ENCODE measurements at places on chromosomes 5 and 9. TPM values are rescaled to one million over a fixed set of nuclear protein-coding genes. Genes with fewer than 3 reads are reported as not detected.

DNA sequence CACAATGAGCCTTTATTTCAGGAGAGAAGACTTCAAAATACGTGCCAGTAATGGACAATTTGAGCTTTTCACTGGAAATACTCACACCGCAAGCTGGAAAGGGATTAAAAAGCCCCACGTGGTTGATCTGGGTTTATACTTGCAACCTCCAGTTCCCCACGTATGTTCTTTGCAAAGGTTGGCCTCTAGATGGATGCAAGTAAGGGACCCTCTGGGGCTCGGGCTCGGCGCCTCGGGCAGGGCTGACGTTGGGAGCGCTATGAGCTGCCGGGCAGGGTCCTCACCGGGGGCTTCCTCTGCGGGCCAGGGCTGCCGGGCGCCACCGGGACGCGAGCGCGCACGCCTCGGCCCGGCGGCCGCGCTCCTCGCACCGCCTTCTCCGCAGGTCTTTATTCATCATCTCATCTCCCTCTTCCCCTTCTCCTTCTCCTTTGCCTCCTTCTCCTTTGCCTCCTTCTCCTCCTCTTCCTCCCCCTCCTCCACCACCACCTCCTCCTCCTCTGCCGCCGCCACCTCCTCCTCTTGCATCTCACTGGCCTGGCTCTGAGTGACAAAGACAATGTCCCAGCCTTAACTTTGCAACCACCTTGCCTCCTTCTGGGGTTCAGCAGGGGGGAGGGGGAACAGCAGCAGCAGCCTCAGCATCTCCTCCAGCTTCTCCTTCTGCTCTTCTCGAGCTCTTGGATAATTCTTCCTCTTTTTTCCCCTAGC is 701 bp upstream of the ZNF462 start:
- peak; percentile 36 for DNase-seq

GRCh38 chr9:81575956-81576355 is 113.4 kb downstream of the TLE1 start:
- no peak for DNase-seq

- no peak for DNase-seq
Measured at GRCh38 chr9:125521462-125522327, 185.3 kb downstream of the MAPKAP1 start.

- DNase-seq = no peak
Measured at GRCh38 chr5:163867324-163867723, 361.9 kb downstream of the MAT2B start.

The TNFAIP8 gene
- 11.4 TPM for total RNA-seq

The AFAP1L1 gene
- 44.6 TPM for total RNA-seq

The SLC6A18 gene
- not detected for total RNA-seq

The NPR2 gene
- 24.8 TPM for total RNA-seq

DNA sequence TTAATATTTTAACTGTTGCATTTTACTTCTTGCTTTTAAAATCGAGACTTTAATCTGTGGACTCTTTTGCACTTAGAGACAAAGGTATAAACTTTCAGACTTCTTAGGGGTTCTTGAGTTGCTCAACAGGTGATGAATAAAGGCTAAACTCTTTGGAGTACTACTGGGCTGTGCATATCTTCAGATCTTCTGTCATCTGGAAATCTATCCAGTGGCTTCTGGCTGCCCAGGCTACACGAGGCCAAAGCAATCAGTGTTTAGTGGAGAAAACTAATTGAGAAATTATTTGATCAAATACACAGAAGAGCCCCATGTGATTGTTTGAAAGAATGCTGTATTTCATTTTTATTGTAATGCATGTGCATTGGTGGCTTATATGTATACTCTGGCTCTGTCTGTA is 146.1 kb downstream of the PBX3 start:
- DNase-seq = no peak

- DNase-seq = no peak
Measured at GRCh38 chr5:144035046-144035740, 135.3 kb downstream of the YIPF5 start.

The NPR3 gene
- total RNA-seq = 104 TPM

Measured in heart left ventricle (tissue), 16 donors.